ENCODE measurements at places on chromosomes 16 and 17.

- DNase-seq, result no peak
These were observed 53.1 kb downstream of the RPH3AL start for GRCh38 chr17:299546-299945.

GRCh38 chr16:56814537-56815432 is 50.2 kb upstream of the SLC12A3 start:
- DNase-seq, result no peak

DNA sequence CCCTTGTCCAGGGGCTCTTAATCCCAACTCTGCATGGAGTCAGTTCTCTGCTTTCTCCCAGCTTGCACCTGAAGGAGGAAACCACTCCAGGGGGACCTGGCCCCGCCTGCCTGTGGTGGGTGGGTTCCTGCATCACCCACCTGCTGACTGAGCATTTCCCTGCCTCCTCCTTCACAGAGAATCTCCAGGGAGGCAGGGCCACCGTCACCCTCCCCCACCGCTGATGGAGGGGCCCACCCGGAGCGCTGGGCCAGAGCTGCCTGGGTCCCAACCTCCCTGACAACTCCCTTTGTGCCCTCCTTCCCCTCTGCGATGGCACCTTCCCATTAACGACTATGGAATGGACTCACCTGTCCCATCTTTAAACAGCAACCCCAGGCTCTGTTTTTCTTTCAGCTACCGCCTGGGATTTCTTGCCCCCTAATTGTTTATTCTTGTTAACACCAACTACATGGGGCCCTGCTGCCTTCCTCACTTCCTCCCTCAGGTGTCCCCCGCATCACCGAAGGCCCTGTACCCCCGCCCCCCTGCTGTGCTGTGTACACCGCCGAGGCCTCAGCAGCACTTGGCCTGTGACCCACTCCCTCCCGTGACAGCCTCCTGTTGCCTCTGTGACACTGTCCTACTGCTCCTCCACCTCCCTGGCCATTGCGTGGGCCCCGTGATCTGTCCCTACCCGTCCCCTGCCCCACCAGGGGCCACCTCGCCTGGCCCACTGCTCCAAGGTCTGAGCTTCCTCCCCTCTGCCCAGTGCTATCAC is 842 bp upstream of the TEDC2 start:
- DNase-seq, result no peak

DNA sequence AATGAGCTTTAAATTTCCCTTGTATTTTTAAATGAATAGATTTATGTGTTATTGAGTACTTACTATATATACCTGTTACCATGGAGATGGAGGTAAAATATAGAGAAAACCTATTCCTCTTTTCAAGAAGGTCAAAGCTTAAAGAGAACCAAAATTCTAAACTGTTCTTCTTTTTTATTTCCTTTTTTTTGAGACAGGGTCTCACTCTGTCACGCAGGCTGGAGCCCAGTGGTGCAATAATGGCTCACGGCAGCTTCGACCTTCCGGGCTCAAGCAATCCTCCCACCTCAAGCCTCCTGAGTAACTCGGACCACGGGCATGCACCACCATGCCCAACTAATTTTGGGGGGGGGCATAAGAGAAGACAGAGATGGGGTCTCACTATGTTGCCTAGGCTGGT is 25.0 kb upstream of the TMEM97 start:
- DNase-seq, result no peak

DNA sequence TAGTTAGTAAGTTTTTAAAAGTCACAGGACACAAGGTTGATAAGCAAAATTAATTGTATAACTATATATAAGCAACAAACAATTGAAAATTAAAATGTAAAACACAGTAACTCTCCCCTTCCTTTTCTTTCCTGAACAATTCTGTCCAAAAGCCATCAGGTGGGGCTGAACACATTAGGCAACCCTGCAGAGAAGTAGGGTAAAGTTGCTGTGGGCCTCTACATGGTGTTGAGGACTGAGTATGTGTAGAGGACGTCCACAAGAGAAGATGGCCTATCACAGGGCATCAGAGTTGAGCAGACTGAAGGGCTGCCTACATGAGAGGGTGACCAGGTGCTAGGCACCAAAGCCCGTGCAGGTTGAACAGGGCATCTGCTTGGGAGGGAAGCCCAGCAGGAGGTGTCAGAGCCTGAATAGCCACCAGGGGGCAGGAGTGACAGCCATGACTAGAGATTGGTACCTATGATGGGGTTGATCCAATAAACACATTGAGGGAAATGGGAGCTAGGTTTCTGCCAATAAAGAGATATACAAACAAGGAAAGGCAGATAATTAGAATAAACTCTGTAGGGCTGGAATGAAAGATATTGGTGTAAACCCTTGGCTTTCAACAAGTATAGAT is 415.1 kb downstream of the NPIPA8 start:
- DNase-seq, result no peak

DNA sequence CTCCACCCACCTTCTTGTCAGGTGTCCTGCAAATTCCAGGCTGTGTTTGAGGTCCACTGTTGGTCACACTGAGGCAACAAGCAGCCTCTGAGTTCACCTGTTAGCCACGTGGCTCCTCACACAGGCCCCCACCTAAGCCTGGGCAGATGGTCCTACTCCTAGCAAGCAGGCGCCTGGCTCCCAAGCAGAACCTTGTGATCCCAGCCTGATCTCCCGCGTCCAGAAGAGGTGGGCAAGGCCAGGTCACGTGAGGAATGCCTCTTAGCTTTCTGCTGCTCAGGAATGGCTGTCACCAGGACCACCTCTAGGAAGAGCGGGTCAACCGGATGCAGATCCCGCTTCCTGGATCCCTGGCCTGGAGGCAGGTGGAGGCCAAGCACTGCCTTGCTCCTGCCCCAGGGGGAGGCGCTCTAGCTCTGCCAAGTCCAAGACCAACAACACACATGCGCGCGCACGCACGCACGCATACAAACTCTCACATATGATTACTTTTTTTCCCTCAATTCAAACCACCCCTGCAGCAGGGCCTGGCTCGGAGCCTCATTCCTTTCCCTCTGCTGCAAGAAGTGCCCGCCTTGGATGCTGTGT is 9.5 kb downstream of the CYB561 start:
- DNase-seq, result no peak

DNA sequence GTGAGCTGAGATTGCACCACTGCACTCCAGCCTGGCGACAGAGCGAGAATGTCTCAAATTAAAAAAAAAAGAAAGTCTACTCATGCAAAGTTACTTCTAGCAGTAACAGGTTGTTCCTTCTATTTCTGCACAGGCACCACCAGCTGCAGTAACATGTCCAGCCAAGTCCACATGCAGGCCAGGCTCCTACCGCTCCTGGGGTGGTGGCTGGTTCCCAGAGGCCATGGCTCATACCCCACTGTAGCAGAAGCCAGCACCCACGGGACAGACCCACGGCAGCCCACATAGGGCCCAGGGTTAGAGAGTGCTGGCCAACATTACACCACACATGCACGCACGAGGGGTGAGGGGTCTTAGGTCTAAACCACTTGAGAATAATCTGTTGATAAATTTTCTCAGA is 26.7 kb upstream of the TRAP1 start:
- DNase-seq, result no peak

DNA sequence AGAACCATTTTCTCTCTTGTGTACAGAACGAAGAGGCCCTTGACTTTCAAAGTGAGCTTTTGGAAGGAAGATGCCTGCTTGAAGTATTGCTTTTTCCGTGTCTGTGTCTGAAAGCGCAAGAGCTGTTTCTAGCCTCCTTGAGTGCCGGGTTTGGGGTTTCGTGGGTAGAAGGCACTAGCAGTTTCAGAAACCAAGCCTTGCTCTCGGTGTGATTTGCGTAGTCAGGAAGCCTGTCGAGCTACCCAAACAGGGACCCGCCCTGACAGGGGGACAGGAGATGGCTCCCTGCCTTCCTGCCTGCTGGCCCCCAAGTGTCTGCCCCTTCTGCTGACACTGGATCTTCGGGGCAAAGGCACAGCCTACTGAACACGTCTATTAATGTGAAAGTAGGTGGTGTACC is 322.0 kb downstream of the MAF start:
- DNase-seq, result no peak

- DNase-seq, result no peak
These were observed 1.0 kb downstream of the KRTAP2-2 start for GRCh38 chr17:41054025-41054424.

GRCh38 chr17:348692-349425 is 3.7 kb downstream of the RPH3AL start:
- DNase-seq, result no peak

- no peak for DNase-seq
These were observed 44.1 kb downstream of the COG7 start for GRCh38 chr16:23408823-23409298.

- no peak for DNase-seq
These were observed 35.9 kb upstream of the SMIM36 start for GRCh38 chr17:55546991-55547664.

- no peak for DNase-seq
These were observed 639.1 kb downstream of the MAF start for GRCh38 chr16:78961464-78961863.

DNA sequence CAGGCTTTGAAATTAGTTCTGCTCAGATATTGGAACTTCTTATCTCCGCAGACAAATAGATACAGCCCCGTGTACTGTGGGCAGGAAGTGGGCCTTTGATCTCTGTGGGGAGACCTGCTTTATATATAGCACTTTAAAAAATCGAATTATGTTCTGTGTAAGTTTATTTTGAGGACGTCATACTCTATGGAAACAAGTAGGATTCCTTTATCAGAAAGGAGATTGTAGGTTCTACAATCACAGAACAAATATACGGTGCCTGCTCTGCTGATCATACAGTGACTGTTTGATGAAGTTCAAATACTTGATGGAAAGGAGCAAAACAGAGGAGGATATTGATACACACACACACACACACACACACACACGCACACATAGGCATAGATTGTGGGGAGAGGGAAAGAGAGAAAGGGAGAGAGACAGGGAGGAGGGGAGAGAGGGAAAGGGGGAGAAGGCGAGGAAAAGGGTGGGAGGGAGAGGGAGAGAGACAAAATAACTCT is 14.7 kb upstream of the TMEM220 start:
- no peak for DNase-seq

DNA sequence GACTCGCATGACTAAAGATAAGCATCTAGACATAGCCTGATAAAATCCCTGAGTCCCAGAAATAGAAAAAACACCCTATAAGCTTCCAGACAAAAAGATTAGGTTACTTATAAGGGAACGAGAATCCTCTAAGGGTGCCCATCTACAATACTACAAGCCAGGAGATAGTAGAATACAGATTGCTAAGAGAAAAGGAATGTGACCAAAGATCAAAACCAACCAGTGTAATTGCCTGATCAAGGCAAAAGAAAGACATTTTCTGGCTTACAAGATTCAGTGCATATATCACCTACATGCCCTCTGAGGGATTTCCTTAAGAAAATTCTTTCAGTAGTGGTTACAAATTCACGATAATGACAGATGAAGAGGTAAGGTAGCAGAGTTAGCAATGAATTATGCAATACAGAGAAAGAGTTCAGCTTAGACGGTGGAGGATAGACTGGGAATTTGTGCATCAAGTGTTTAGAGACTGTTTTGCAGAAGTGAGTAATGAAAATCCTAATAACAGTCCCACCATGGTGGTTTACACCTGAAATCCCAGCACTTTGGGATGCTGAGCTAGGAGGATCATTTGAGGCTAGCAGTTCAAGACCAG is 35.0 kb downstream of the BCL7C start:
- no peak for DNase-seq

GRCh38 chr17:62600805-62601204 is 26.7 kb upstream of the MRC2 start:
- no peak for DNase-seq

DNA sequence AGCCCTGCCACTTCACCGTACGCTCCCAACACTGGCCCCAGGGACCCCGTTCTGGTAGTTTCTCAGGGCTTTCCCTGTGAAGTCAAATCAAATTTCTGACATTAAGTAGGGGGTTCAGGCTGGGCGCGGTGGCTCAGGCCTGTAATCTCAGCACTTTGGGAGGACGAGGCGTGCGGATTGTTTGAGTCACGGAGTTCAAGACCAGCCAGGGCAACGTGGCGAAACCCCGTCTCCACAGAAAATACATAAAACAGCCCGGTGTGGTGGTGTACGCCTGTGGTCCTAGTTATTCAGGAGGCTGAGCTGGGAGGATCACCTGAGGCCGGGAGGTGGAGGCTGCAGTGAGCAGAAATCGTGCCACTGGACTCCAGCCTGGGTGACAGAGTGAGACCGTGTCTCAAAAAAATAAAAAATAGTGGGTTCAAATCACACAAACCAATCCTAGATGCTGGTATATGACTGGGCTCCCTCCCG is 632 bp downstream of the CYBC1 start:
- no peak for DNase-seq

DNA sequence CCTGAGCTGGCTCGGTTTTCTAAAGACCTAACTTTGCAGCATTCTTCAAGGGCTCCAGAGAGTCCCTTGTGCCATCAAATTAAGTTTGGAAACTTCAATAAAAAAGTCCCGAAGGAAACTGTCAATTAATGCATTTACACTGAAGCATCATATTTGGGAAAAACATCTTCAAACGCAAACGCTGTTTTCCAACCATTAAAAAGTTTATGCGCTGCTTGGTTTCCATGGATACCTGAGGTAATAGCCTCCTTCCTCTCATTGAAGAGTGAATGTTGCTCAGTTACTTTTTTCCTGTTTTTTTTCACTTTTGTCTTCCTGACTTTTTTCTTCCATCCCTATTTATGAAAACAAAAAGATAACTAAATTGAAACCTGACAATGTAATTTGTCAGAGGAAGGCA is 399.1 kb downstream of the MAF start:
- no peak for DNase-seq

- DNase-seq, result no peak
These were observed 138.4 kb downstream of the PHKB start for GRCh38 chr16:47599512-47599911.

GRCh38 chr17:62703776-62704380 is 76.4 kb downstream of the MRC2 start:
- DNase-seq, result peak; percentile 8

DNA sequence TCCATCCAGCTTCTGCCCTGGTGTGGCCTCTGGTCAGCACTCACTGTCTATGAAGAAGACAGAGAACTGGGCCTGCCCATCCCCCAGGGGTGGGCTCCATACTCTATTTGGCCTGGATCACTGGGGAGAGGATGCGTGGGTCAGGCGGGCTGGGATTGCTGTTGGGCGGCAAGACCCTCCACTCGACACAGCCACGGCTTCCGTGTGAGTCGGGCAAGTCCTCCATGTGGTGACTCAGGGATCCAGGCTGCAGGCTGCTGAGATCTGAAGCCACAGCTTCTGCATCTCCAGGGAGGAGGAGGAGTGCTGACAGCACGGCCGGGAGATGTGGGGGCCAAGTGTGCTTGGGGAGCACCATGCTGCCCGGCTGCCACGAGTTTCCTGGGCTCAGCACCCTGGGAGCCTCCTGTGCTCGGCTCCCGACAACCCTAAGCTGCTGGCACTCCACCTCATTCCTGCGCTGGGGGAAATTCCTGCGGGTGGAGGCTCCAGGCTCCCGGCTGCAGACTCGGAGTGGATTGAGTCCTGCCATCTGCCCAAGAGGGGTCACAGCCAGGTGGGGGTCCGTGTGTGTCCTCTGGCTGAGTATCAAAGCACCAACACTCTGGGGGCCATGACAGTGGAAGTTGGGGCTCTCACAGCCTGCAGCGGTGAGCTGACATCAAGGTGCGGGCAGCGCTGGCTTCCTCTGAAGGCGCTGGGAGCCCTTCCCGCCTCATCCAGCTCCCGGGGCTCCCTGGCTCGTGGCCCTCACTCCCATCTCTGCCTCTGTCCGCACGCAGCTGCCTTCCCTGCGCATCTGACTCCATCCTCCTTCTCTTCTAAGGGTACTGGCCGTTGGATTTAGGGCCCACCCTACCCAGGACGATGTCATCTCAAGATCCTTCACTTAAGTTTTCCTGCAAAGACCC is 24.4 kb upstream of the CBFA2T3 start:
- DNase-seq, result no peak

GRCh38 chr17:75228305-75228704 is 22.8 kb downstream of the NUP85 start:
- DNase-seq, result no peak

All from NCI-H2081 treated with DMSO at 0.1 percent for 48 hours (cell line).